HFFc6 (cell line): ENCODE measurements at places on chromosomes 12 and 14.

DNA sequence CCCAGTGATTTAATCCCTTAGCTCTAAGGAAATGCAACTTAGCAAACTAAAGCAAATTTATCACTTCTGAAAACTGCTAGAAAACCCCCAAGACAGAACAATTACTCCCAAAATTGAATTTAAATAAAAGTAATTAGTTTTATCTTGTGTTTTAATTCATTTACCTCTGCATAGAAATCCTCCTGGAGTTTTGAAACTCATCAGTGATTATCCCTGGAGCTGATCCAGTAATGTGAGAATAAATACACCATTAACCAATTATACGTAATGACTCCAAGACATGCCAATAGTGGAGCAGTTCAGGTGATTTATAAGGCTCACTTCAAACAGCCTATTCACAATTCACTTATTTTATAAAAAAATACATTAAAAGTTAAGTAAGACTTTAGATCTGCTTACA is 855.3 kb upstream of the FLRT2 start:
- no peak for DNase-seq

DNA sequence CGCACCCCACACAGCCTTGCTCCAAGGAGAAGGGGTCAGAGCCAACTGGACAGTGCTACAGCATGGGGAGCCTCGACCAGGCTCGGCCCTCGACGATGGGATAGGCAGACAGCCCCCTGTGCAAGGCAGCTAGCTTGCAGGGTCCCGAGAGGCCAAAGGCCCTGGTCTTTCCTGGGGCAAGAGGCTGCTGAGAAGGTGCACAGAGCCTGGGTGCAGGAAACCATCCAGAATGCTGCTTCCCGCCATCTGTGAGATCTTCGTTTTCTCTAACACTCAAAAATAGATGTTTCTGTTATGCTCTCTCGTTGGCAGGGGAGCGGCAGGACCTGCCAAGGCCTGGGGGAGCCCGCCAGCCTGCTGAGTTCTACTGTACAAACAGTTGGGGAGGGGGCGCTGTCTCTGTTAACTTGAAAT is 168.0 kb upstream of the RTL1 start:
- no peak for DNase-seq

- DNase-seq: no peak
Measured at GRCh38 chr14:61567838-61568571, 127.3 kb upstream of the HIF1A start.

- no peak for DNase-seq
Measured at GRCh38 chr14:68842298-68842697, 49.4 kb upstream of the ZFP36L1 start.

GRCh38 chr12:40586823-40587222 is 105.4 kb upstream of the CNTN1 start:
- no peak for DNase-seq

DNA sequence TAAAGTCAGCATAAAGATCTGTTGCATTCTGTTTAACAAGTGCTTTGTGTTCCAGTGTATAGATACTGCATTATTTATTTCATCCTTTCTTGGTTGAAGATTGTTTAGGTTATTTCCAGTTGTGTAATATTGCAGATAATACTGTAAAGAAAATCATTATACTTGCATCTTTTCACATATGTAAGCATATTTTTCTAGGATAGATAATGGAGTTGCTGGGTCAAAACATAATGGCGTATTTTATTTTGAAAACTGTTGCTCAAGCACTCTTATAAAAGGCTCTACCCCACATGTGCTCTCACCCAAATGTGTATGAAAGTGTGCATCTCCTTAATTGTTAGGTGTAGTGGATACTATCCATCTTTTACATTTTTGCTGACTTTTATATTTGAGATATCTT is 274.4 kb downstream of the FBXL14 start:
- DNase-seq: no peak

GRCh38 chr12:26689281-26689841 is 143.6 kb downstream of the ITPR2 start:
- DNase-seq: no peak

DNA sequence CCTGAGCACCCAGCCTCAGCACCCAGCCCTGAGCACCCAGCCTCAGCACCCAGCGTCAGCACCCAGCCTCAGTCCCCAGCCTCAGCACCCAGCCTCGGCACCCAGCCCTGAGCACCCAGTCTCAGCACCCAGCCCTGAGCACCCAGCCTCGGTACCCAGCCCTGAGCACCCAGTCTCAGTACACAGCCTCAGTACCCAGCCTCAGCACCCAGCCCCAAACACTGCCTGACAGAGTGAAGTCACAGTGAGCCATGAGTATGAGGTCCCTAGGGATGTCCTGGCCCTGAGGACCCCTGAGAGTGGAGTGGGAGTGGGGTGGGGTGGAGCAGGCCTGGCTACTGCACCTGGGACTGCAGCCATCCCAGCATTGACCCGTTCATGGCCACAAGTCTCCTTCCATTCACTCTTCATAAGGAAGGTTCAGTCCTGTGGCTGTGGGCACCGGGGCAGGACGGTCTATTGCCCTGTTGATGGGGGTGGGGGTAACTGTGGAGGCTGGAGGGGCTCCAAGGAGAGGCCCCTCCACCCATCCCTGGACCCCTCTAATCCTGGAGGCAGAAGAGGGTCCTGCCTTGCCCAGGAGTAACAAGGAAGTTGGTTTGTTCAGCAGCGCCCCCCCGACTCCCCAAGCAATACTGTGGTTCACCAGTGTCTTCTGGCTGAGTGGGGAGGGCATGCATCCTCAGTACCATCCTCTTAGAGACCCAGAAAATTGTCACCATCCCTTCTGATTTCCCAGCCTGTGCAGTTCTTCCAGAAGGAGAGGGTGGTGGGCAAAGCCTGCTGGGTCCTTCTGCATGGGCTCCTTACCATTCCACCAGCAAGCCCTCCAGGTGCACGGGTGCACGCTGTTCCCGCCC is 140.5 kb downstream of the ADGRD1 start:
- DNase-seq: no peak

GRCh38 chr12:127636882-127637281 is 630.1 kb upstream of the TMEM132C start:
- no peak for DNase-seq

DNA sequence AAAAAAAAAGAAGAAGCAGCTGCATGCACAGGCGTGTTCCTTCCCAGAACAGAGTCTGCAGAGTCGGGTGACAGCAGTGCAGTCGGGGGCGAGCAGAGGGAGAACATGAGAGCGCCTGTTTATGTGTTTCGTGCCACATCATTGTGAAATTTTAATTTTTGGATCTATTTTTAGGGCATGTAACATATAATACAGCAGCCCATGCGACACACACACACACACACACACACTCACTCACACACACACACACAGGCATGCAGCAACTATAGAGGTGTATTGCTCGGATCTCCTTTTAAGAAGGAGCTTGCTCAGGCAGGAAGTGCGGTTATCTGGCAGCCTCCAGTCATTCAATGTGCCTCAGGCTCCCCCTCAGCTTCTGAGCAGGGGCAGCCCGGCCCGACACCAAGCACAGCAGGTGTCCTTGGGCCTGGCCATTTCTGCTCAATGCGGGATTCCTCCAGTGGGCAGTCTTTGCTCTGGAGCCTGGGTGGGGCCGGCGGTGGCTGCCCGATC is 71.8 kb downstream of the ZNF664 start:
- DNase-seq: no peak

- DNase-seq: no peak
Measured at GRCh38 chr14:56594428-56594827, 14.8 kb downstream of the TMEM260 start.

DNA sequence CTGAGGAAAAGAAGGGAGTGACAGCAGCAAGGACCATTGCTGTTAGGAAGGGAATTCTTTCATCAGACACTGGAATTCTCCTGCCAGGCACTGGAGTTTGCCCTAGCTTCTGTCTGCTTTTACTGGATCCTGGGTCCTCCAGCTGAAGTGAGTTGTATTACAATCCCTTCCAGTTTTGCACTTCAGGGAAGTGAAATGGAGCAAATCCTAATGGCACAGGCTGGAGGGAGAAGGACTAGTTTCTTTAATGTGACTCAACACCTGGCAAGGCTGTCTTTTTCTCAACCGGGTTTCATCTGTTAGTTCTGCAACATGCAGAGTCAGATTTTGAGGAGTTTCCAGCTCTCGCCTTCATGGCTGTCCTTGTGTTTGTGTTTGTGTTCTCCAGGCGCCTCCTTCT is 45.8 kb downstream of the ETV6 start:
- DNase-seq: no peak

DNA sequence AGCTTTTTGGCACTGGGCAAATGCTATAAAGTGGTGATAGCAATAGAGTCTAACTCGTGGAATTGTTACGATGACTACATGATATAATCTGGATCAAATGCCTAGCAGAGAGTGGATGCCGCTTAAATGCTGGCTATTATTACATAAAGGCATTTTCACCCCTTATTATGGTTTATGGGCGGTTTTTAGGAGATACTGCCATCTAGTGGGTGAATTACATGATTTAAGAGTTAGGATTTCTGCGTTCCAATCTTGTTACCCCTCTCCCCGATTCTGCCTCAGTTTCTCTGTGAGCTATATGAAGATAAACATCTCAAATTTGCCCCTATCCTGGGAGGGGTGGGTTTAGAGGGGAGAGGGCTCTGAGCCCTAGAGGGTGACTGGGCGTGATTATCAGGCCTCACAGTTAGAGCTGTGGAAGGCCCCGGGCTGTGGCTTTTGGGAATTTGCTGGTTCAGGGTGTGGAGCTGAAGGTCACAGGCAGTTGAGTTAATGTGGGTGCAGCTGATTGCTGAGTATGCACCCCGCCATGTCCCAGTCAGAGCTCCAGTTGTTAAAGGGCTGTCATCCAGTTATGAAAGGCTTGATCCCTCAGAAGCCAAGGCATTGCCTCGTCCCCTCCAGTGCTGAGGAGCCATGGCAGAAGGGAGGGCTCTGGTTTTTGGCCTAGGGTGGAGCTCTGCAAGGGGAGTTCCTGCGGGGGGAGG is 14.4 kb downstream of the CLSTN3 start:
- DNase-seq: peak; percentile 21

- DNase-seq: no peak
Measured at GRCh38 chr14:104877806-104878550, 12.9 kb downstream of the CEP170B start.

DNA sequence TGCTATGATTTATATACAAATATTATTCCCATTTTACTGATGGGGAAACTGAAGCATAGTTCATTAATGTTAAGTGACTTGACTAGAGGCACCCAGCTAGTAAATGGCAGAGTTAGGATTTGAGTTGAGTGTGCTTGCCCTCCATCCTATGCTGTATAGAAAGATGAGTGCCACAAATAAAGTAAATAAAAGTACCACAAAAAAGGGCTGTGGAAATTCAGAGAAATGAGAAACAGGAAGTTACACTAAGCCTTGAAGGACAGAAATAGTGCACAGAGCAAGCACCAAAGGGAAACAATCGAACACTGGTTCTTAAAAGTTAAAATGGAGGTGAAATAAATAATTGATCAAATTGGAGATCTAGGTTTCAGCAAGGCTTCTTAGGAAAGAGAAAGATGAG is 9.2 kb upstream of the ABCD2 start:
- DNase-seq: no peak

- no peak for DNase-seq
Measured at GRCh38 chr12:49028666-49029275, 10.2 kb upstream of the PRKAG1 start.

DNA sequence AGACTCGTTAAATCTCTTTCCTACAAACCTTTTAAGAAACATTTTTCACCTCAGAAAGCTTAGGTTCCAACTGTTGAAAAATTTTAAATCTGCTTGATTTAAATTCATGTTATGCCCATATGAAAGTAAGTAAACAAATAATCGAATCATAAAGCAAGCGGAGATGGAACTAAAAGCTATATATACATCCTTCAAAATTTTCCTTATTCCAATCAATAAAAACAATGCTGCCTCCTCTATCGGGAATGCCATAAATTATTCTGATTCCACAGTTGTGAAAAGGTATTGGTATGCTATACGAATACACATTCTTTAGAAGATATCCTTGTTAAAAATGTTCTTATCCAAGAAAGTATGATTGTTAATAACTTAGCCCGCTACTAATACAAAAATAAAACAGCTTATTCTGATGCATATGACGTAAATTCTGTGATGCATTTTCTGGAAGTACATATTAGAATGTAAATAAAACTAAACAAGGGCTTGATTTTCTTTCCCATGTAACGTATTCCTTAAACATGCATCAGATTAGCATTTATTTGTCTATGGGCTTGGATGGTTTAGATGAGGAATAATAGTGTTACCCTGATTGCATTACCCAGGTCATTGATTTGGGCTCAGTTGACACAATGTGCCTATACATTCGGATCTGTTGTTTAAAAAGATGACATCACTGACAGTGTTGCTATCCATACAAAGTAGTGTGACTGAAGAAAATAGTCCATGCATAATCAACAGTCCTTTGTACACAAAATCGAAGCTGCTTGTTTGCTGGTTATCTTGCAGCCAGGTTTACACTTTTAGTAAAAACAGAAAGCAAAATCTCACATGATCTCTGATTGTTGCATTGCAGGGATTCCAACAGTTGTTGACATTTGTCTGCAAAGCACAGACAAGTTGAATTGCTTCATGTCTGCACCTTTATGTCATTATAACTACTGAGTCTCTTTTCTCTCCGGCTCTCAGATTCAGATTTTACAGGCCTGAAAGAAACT is 656 bp upstream of the DTD2 start:
- DNase-seq: no peak

DNA sequence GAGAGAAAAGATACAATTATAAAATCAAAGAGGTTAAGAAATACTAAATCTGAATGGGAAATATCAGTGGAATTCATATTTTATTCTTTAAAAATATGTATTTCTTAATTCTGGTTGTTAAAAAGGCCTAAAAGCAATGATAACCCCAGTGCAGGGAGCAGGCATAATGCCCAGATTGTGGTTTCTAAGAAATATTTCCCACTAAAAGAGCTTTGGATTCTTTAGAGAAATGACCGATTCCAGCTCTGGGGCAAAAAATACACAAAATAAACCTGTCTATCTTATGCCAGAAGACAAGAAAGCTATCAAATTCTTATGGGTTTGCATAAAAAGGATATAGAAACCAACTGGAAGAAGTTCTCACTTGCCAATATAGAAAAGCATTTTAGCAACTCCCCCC is 71.6 kb downstream of the PDE6H start:
- DNase-seq: no peak

- no peak for DNase-seq
Measured at GRCh38 chr14:102917469-102918211, 4.8 kb upstream of the AMN start.

DNA sequence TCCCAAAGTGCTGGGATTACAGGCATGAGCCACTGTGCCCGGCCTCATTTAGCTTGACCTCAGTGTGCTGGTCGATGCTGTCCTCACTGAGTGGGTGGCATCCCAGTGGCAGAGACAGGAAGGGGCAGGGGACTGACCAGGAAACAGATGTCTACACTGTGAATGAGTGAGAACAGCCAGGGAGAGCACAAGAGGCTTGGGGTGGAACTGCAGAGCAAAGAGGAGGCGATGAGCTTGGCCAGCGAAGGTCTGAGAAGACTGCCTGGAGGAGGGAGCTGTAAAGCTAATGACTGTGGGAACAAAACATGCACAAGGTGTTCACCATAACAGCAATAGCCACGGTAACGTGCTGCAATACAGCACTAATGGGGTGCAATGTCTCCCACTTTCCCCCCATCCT is 57.2 kb upstream of the BEGAIN start:
- DNase-seq: no peak

DNA sequence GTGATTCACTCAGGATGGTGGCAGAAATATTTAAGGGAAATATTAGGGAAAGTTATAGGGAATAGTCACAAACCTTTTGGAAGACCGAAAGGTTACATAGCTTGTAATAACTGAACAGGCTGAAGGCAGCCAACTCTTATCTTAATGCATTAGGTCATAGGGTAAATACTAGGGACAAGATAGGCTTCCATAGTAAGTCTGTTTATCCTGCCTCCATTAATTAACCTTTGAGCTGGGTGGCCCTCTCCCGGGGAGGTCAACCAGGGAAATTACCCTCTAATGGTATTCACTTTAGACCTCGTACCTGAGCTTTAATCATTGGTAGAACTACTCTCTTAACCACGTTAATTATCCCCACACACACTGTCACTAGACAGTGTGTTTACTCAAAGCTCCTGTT is 981.8 kb downstream of the SLC16A7 start:
- no peak for DNase-seq
